Liver (tissue), 10 donors: ENCODE measurements at places on chromosomes 11 and 22.

DNA sequence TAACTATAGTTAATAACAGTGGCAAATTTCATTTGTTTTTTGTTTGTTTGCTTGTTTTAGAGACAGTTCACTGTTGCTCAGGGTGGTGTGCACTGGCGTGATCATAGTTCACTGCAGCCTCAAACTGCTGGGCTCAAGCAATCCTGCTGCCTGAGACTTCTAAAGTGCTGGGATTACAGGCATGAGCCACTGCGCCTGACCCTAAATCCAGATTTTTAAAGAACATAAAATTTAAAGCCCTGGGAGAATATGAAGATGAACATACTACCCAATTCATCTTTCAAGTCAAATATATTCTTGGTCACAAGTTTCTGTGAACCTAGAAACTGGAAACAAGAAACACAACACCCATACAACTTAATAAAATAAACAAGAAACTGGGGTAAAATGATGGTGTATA is 28.1 kb downstream of the RRAS2 start:
- no peak for DNase-seq

- DNase-seq, result no peak
Observed at GRCh38 chr11:28838741-28839140, 730.6 kb downstream of the METTL15 start.

DNA sequence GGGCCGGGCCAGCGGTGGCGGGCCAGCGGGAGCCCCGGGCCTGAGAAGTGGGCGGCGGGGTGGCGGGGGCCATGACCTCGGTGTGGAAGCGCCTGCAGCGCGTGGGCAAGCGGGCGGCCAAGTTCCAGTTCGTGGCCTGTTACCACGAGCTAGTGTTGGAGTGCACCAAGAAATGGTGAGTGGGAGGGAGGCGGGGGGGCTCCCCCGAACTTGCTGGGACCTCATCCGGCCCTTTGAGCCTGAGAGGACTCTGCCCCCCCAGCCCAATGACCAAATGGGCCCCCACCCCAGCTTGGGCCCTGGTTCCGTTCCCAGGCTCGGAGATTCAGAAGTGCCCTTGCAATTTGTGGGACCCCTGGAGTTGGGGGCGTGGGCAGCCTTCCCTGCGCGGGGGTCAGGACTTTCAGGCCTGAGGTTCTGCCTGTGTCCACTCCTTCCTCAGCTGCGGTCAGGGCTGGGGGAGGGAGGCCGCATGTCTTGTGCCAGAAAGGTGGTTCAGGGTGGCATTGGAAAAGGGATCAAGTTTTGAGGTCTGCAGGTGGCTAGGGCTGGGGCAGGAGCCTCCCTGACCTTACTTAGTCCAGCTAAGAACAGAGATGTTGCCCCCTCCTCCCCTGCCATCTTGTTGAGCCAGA is 496 bp downstream of the EHBP1L1 start:
- no peak for DNase-seq

- no peak for DNase-seq
Observed at GRCh38 chr11:91265946-91266345, 958.7 kb upstream of the FAT3 start.

DNA sequence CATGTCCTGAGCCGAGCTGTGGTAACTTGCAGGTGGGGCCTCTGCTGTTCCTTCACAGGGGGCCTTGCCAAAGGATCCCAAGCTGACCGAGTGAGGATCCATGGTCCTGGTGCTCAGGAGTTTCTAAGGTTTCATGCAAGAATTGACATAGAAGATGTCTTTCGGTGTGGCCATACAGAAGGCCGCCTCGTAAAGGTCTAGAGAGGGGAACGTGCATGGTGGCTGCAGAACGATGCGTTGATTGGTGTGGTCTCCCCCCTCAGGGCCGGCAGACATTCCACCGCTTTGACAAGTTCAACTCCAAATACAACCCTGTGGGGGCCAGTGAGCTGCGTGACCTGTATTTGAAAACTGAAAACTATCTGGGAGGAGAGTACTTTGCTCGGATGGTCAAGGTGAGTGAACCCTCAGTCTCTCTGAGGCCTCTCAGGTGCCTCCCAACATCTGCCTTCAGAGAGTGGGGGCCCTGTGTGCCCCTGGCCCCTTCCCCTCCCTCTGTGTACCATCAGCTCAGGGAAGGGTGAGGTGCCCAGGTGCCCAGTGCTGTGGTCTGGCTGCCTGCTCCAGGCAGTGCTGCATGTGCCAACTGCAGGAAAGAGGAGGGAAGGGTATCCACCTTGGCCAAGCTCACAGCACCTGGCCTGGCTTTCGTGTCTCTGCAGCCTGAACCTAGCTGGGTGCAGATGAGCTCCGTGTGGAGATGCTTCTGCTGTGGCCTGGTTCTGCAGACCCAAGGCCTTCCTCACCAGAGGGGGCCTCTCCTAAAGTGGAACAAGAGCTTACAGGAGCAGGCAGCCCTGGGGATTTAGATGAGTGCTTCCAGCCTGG is 39.8 kb downstream of the AMPD3 start:
- peak; percentile 20 for DNase-seq

DNA sequence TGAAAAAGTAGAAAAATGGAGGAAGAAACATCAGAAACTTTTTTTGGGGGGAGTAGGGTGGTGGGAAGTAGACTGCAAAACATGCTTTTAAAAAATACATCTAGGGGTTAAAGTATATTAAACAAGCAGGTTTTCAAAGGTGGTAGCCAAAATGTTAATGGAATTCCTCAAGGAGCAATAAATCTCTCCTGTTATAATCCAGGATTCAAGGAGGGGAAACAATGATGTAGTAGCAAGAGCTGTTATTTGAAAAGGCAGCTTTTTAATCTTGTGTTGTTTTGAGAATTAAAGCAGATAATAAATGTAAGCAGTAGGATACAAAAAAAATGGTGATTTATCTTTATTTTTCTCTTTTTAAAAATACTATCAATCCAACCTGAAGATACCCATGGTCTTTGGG is 736.5 kb upstream of the CCDC90B start:
- DNase-seq, result no peak

GRCh38 chr11:119774172-119774763 is 45.3 kb upstream of the NECTIN1 start:
- no peak for DNase-seq

DNA sequence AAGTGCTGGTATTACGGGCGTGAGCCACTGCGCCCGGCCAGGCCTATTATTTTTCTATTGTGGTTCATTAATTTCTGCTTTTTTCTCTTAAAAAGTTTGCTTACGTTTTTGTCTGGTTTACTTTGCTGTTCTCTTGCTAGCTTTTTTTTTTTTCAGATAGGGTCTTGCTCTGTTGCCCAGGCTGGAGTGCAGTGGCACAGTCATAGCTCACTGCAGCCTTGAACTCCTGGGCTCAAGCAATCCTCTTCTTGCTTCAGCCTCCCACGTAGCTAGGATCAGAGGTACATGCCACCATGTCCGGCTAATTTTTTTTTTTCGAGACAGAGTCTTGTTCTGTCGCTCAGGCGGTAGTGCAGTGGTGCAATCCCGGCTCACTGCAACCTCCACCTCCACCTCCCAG is 18.7 kb downstream of the F2 start:
- no peak for DNase-seq

- no peak for DNase-seq
Observed at GRCh38 chr11:1153105-1153950, 4.4 kb upstream of the MUC5AC start.

- DNase-seq, result no peak
Observed at GRCh38 chr11:56122073-56122472, at the start of gene OR8H3. Gene OR8H3, plus strand, starts transcription at chr11:56122373. Its CDS starts 0 bp downstream, at chr11:56122373.

DNA sequence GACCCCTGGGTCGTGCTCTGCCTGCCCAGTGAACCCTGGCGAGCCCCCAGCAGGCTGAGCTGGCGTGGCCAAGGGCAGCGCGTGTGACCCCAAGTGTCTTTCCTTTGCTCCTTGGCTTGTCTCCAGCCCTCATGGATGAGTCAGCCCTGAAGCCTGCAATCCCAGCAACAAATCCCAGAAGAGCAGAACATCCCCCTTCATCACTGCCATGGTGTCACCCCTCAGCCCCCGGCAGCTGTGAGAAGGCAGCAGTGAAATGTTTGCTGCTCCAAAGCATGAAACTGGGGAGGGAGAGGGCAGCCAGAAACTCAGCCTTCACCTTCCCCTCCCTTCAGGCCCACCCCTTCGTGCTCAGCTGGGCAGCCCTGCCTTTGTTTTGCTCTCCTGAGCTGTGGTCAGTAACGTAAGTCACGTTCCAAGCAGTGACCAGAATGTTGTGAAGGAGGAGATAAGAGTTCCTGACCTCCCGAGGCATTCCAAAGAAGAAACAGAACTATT is 29.8 kb downstream of the ADAMTS15 start:
- no peak for DNase-seq

DNA sequence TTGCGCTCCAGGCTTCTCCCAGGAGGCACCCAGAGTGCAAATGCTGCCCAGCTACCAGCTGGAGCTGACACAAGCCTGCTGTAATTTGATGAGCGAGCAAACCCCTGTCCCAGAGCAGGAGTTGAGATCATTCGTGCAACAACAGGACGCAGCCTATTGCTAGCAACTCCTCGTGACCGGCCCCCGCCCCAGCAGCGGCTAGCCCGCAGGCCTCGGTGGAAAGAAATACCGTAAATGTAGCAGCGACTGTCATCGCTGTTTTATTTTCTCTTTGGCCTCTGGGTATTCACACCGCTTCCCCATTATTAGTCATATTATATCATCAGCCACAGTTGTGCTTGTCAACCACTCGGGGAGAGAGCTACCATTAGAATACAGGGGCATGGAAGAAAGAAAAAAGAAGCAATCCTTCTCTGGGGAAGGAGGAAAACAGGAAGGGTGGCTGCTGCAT is 59.2 kb upstream of the ATXN10 start:
- DNase-seq, result no peak

DNA sequence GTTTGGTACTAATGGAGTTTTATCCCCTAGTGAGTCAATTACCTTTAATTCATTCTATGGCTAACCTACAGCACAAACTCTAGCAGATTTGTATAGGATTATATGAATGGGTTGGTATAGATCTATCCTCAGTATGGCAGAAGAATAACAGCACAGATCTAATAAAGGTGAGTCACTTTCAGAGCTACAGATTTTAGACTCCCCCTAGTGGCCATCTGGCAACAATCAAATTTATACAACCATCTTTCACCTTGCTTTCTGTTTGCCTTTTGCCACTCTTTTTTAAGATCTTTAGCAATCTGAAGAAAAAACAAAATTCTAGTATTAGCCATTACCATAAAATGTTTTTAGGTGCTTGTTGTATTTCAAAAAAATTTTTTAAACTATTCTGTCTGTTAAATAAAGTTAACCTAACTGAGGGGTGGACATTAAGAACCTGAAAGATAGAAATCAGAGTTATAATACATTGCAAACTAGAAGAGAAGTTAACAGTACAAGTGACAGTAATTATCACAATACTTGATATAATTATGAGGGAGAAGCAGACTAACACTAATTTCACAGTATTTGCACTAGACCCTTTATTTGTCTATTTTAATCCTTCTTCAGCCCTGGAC is 25.8 kb downstream of the DDIAS start:
- no peak for DNase-seq

DNA sequence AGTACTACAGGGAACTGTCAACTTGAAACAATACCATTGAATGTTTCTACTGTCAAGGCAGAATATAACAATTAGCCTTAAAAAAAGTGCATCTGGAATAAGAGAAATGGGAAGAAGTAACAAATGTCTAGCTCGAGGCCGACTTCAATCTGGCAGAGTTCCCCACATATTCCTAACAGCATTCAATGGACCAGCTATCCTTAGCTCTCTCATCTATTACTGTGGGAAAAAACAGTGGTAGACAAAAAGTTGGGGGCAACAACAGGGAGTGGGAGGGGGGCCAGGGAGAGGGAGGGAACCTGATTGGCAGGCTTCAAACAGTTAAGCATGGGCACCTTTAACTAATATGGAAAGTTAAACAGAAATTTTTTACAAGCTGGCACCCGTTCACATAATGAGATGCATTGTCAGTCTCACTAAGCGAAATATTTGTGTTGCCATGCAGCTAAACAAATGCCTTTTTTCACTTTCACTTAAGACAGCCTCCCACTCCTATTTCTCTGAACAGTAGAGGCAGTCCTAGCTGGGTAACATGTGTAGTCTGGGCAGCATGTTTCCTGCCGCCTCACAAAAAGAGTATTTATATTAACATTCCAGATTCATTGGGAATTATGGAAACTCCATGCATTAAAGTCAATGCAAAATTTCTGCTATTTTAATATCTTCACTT is 62.2 kb upstream of the SOX6 start:
- no peak for DNase-seq

- no peak for DNase-seq
Observed at GRCh38 chr11:87215236-87215635, 177.5 kb downstream of the TMEM135 start.

- no peak for DNase-seq
Observed at GRCh38 chr11:46461461-46461927, 69.9 kb upstream of the CHRM4 start.

- DNase-seq, result no peak
Observed at GRCh38 chr11:129013737-129014475, 71.2 kb upstream of the TP53AIP1 start.

- peak; percentile 52 for DNase-seq
Observed at GRCh38 chr11:62394825-62395538, 23.9 kb upstream of the SCGB1A1 start.

- DNase-seq, result no peak
Observed at GRCh38 chr11:94128291-94128745, 323 bp upstream of the PANX1 start.

DNA sequence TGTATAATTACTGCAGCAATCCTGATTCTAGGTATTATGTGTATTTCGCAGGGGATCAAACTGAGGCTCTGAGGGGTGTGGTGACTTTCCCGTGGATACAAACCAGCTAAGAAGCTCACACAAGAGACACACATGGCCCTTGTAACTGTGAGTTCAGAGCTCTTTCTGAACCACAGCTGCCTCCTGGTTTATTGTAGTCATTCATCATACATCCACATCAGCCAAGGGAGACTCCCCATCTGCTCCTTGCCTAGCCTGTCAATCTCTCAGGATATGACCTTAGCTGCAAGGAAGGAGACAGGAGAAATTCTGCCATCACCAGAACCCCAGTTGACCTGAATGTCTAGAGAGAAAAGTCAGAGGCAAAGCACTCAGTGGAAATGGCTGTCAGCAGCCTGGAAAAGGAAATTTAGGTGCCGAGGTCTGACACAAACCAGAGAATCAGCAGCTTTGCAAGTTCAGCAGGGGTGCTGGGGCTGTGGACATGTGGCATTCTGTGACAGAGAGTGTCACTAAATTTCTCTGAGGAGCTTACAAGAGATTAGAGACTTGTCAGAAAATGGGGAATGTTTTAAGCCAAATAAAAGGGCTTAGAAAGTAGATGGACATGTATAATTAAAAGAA is 209.5 kb downstream of the AASDHPPT start:
- no peak for DNase-seq

- DNase-seq, result no peak
Observed at GRCh38 chr11:74050465-74050864, 41.6 kb upstream of the UCP3 start.

- no peak for DNase-seq
Observed at GRCh38 chr22:43666457-43666856, 145.6 kb downstream of the EFCAB6 start.

DNA sequence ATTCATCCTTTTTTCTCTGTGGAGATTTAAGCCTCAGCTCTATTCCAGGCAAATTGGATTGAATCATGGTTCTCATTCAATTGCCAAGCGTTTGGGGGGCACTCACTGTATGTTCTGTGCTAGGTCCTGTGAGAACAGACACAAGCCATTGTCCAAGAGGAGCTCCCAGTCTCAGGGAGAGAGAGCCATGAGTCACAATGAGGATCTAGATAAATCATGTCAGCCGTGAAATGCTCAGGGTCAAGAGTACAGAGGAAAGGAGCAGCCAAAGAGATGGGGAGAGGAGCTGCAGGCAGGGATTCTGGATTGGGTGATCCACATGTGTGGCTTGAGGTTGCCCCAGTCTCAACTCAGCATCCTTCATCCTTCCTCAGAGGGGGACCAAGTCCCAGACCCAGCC is 93.6 kb downstream of the FEZ1 start:
- no peak for DNase-seq
